ENCODE measurements at places on chromosomes 3 and 15.

GRCh38 chr15:29093696-29094343 is 175.8 kb downstream of the NSMCE3 start:
- DNase-seq: no peak

DNA sequence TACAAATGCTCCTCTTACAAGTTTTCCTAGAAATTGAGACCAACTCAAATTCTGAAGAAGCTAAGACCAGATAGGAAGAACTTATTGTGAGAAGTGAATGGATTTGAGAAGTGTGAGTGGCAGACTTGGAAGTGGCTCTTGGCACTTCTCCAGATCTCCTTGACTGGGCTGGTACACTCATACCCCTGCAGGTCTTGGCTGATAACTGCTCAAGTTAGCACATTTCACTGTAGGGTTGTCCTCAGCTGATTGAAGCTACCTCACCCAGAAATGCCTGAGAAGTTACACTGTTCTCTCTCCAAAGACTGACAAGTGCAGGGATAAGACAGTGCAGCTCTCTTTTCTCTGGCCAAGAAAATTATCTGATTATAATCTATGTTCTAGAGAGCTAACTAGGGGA is 16.5 kb upstream of the CLDN1 start:
- no peak for DNase-seq

DNA sequence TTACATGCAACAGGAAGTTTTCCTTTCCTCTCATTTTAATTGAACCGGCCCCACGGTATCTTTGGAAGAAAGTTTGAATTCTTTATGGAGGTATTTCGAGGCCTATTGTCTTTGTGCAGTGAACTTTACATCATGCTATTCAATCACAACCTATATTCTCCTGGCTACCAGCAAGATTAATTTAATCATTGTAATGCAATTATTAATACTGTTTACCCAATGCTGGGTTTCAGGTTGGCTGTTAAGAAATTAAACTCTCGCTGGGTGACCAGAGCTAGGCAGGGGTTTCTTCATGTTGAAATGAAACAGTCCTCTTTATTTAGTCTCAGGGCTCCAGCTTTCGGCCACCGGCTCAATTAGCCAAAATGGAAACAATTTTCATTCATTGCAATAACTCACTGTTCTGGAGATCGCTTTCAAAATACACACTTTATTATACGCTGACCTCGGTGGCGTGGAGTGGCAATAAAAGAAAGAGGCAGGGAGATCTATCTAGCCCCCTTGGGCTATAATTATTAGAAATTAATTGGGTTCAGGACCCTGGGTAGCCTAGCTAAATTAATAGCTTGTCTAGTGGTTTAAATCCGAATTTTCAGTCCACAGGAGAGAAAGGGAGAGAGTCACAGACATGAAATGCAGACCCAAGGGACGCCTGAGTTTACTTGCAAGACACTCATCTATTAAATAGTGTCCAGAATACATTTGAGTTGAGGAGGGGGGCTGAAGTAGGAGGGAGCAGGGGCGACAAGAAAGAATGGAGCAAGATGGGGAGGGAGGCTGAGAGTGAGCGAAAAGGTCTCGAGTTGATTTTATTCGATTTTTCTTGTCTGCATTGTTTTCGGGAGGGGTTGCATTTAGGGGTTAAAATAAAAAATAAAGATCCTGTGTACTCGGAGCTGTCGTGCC is 3.9 kb upstream of the MECOM start:
- DNase-seq: no peak

DNA sequence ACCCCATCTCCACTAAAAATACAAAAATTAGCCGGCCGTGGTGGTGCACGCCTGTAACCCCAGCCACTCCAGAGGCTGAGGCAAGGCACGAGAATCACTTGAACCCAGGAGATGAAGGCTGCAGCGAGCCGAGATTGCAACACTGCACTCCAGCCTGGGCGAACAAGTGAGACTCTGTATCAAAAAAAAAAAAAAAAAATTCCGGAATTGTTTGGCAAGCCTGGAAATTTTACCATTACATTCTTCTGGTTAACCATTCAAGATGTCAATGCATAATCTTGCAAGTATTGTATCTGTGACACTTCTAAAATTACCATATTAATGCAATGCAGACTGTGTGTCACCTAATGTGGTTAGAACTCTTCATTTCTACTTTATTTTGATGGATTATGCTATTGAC is 67.0 kb downstream of the CSNK1G1 start:
- no peak for DNase-seq

- DNase-seq: peak; percentile 70
These were observed 63.7 kb downstream of the SLC30A4 start for GRCh38 chr15:45458746-45459403.

- no peak for DNase-seq
These were observed 35.4 kb downstream of the SV2B start for GRCh38 chr15:91135201-91136130.

DNA sequence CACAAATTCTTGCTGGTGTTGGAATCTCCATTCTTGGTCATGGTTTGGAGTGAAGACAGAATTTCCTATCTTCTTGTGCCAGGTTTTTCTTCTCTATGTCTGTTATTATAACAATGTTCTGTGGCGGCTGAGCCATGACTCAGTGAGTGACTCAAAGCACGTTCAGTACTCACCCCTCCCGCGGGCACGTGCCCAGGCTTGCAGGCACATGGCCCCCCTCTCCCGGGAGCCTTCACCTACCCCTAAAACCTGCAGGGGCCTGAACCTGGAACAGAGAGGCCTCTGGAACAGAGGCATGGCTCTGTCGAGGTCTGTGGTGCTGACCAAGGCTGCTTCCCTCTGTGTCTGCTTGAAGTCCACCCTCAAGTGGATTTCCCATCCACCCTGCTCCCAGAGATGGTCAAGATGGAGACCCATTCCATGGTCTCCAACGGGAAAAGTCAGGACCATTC is 27.6 kb downstream of the PLXNB1 start:
- DNase-seq: no peak

DNA sequence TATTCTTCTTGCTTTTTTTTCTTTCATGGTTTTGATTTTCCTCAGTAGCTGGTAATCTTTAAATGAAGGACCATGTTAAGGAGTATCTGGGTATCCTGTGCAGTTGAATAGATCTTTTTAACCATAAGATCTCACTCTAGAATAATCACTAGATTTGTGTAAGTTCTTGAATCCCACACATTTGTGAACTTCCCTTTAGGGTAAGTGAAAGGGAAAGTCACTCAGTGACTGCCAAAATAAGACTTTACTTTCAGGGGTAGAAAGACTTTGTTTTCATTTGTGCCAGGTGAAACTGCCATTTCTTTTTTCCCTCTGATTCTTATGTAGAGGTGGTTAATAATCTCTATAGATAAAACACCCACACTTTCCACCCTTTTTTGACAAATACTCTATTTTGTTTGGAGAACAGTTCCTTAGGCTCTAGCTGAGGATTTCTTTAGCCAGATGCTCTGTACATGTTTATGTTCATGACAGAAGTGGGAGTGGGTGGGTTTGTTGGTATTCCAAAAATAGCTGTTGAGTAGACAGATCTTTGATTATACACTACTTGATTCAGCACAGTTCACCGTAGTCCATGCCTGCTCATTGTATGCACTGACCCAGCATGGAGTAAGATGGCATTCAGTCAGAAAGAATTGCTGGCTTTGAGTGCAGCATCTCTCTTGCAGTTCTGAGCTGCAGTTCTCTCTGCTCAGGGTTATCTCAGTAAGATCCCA is 28.5 kb downstream of the LRRC49 start:
- no peak for DNase-seq

DNA sequence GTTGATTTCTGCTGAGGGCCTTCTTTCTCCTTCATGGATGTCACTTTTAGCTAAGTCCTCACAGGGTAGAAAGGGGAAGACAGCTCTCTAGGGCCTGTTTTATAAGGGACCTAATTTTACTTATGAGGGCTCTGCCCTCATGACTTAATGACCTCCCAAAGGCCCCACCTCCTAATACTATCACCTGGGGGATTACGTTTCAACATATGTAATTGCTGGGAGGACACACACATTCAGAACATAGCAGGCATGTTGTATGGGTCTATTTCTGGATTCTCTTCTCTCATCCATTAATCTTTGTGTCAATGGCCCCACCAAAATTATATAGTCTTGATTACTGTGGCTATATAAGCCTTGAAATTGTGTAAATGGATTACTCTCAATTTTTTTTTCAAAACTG is 255.0 kb downstream of the CLSTN2 start:
- DNase-seq: no peak
